ENCODE measurements at places on chromosomes 12 and 14. TPM values are rescaled to one million over a fixed set of nuclear protein-coding genes. Genes with fewer than 3 reads are reported as not detected.

The CCER1 gene
- polyA plus RNA-seq, result not detected

The NANOG gene
- polyA plus RNA-seq, result not detected

The CAPZA3 gene
- polyA plus RNA-seq, result 4.3 TPM

The TEX22 gene
- polyA plus RNA-seq, result not detected

The AMN gene
- 14.7 TPM for polyA plus RNA-seq

The PMEL gene
- polyA plus RNA-seq, result 1.3 TPM

The OTX2 gene
- not detected for polyA plus RNA-seq

The POTEM gene
- polyA plus RNA-seq, result not detected

The SPPL3 gene
- polyA plus RNA-seq, result 13.4 TPM

DNA sequence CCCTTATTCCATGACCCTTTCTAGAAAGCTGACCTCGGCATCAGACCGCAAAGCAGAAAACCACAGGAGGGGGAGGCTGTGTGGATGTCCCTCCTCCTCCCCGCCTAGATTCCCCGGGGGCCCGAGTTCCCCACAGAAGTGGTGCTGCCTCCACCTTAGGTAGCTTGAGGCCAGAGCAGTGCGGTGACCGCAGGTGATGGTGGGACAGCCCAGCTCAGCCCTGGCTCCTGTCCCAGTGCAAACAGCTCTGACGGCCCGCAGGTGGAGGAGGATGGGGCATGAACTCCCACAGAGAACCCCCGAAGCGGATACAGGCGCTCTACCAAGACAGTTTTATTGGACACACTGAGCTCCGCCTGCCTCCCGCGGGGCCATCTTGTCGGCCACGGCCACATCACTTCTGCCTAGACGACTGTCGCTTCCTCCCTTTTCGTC, 19.5 kb downstream of the ARL6IP4 start:
- H3K4me3 ChIP-seq, result no peak overlapping the region
- H3K27me3 ChIP-seq, result no peaks in the 10 kb centered on the region
- H3K36me3 ChIP-seq, result peaks cover 10% of the 10 kb centered on the region
- no peak for DNase-seq
- H3K4me1 ChIP-seq, result peaks cover 10% of the 10 kb centered on the region

DNA sequence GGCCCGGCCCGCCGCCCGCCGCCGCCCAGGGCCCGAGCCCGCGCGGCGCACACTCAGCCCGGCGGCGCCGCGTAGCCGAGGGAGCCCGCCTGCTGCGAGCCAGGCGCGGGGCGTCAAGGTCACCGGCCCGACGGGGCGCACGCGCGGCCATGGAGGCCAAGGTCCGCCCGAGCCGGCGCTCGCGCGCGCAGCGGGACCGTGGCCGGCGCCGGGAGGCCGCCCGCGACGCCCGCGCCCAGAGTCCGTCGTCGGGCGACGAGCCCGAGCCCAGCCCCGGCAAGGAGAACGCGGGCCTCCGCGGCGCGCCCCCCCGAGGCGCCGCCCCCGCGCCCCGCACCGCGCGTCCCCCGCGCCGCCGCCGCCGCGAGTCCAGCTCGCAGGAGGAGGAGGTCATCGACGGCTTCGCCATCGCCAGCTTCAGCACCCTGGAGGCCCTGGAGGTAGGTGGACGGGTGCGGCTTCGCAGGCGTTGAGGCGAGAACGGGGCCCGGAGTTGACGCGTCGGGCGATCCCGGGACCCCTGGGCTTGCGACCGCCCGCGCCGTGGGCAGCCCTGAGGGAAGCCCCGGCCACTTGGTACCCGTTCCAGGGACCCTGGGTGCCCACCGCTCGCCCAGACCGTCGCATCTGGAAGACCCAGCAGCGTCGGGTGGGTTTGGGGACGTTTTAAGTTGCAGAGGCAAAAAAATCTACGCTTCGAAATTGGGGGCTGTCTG, 629 bp downstream of the FBRSL1 start:
- H3K27me3 ChIP-seq, result no peaks in the 10 kb centered on the region
- H3K4me3 ChIP-seq, result peak overlapping the region; percentile 55
- peak; percentile 65 for DNase-seq
- peaks cover 62% of the 10 kb centered on the region for H3K4me1 ChIP-seq
- no peaks in the 10 kb centered on the region for H3K36me3 ChIP-seq
- H3K27ac ChIP-seq, result peak overlapping the region; percentile 74

- no peaks in the 10 kb centered on the region for H3K27me3 ChIP-seq
- no peak for DNase-seq
- no peak overlapping the region for H3K27ac ChIP-seq
- H3K4me3 ChIP-seq, result no peak overlapping the region
- H3K4me1 ChIP-seq, result no peaks in the 10 kb centered on the region
- no peaks in the 10 kb centered on the region for H3K36me3 ChIP-seq
Observed at GRCh38 chr14:75328558-75329155, 50.0 kb downstream of the FOS start.

GRCh38 chr12:102479099-102479885, 1.1 kb downstream of the IGF1 start:
- no peaks in the 10 kb centered on the region for H3K27me3 ChIP-seq
- no peak for DNase-seq
- H3K4me3 ChIP-seq, result peak overlapping the region; percentile 34
- no peaks in the 10 kb centered on the region for H3K36me3 ChIP-seq

- peak overlapping the region; percentile 45 for H3K27ac ChIP-seq
- peaks cover 30% of the 10 kb centered on the region for H3K4me1 ChIP-seq
- H3K27me3 ChIP-seq, result no peaks in the 10 kb centered on the region
- DNase-seq, result no peak
- no peak overlapping the region for H3K4me3 ChIP-seq
Observed at GRCh38 chr12:25436206-25437030, 116.7 kb downstream of the LMNTD1 start.

- no peak for DNase-seq
- no peaks in the 10 kb centered on the region for H3K27me3 ChIP-seq
- H3K36me3 ChIP-seq, result no peaks in the 10 kb centered on the region
Observed at GRCh38 chr12:48586361-48586760, 16.5 kb upstream of the LALBA start.

DNA sequence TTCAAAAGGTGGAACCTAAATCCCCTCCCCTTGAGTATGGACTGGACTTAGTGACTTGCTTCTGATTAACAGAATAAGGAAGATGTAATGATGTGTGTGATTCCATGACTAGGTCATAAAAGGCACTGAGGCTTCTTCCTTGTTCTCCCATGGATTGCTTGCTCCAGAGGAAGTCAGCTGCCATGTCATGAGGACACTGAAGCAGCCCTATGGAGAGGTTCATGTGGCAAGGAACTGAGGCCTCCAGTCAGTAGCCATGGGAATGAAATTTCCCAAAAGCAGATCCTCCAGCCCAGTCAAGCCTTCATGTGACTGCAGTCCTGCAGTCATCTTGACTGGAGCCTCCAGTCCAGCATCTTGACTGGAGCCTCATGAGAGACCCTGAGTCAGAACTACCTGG, 10.7 kb downstream of the TMBIM4 start:
- H3K27ac ChIP-seq, result no peak overlapping the region
- no peaks in the 10 kb centered on the region for H3K27me3 ChIP-seq
- H3K4me1 ChIP-seq, result peaks cover 36% of the 10 kb centered on the region
- no peak overlapping the region for H3K4me3 ChIP-seq
- H3K36me3 ChIP-seq, result peaks cover 27% of the 10 kb centered on the region
- DNase-seq, result no peak

GRCh38 chr14:105859717-105860614, 333.6 kb downstream of the TMEM121 start:
- H3K27me3 ChIP-seq, result no peaks in the 10 kb centered on the region
- peak; percentile 25 for DNase-seq
- no peak overlapping the region for H3K27ac ChIP-seq
- no peaks in the 10 kb centered on the region for H3K36me3 ChIP-seq
- H3K4me3 ChIP-seq, result no peak overlapping the region

GRCh38 chr14:24775950-24776349, 142.0 kb upstream of the GZMB start:
- H3K27me3 ChIP-seq, result no peaks in the 10 kb centered on the region
- no peak for DNase-seq
- no peak overlapping the region for H3K27ac ChIP-seq
- no peak overlapping the region for H3K4me3 ChIP-seq
- H3K36me3 ChIP-seq, result no peaks in the 10 kb centered on the region

DNA sequence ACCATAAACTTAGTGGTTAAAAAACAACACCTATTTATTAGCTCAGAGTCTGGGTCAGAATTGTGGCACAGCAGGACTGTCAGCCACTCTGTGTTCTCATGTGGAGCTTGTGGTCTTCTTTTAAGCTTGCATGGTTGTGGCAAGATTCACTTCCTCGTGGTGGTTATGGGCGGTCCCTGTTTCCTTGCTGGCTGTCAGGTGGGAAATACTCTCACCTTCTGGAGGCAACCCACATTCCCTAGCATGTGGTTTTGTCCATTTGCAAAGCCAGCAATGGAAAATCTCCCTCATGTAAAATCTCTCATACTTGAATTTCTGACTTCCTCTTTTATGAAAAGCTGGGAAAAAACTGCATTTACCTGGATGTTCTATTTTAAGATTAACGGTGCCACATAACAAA, 229.8 kb downstream of the ALX1 start:
- no peaks in the 10 kb centered on the region for H3K4me1 ChIP-seq
- H3K27me3 ChIP-seq, result no peaks in the 10 kb centered on the region
- H3K36me3 ChIP-seq, result no peaks in the 10 kb centered on the region
- H3K27ac ChIP-seq, result no peak overlapping the region
- no peak for DNase-seq

- no peaks in the 10 kb centered on the region for H3K27me3 ChIP-seq
- H3K4me3 ChIP-seq, result no peak overlapping the region
- no peaks in the 10 kb centered on the region for H3K4me1 ChIP-seq
- DNase-seq, result peak; percentile 64
Observed at GRCh38 chr14:44657696-44658388, 150.8 kb upstream of the FSCB start.

GRCh38 chr12:131132118-131132892, 178.6 kb downstream of the ADGRD1 start:
- H3K27ac ChIP-seq, result no peak overlapping the region
- H3K4me3 ChIP-seq, result no peak overlapping the region
- peak; percentile 64 for DNase-seq
- H3K27me3 ChIP-seq, result no peaks in the 10 kb centered on the region
- H3K36me3 ChIP-seq, result no peaks in the 10 kb centered on the region

GRCh38 chr14:77011245-77011644, 17.3 kb downstream of the IRF2BPL start:
- H3K4me3 ChIP-seq, result no peak overlapping the region
- H3K27ac ChIP-seq, result peak overlapping the region; percentile 20
- H3K27me3 ChIP-seq, result no peaks in the 10 kb centered on the region

- no peaks in the 10 kb centered on the region for H3K4me1 ChIP-seq
- H3K27ac ChIP-seq, result no peak overlapping the region
- no peak for DNase-seq
- no peaks in the 10 kb centered on the region for H3K36me3 ChIP-seq
- H3K4me3 ChIP-seq, result no peak overlapping the region
Observed at GRCh38 chr12:30525171-30525570, 170.5 kb downstream of the IPO8 start.

GRCh38 chr12:24505366-24506015, 443.4 kb downstream of the BCAT1 start:
- H3K4me3 ChIP-seq, result no peak overlapping the region
- no peaks in the 10 kb centered on the region for H3K27me3 ChIP-seq
- H3K36me3 ChIP-seq, result no peaks in the 10 kb centered on the region
- no peaks in the 10 kb centered on the region for H3K4me1 ChIP-seq

DNA sequence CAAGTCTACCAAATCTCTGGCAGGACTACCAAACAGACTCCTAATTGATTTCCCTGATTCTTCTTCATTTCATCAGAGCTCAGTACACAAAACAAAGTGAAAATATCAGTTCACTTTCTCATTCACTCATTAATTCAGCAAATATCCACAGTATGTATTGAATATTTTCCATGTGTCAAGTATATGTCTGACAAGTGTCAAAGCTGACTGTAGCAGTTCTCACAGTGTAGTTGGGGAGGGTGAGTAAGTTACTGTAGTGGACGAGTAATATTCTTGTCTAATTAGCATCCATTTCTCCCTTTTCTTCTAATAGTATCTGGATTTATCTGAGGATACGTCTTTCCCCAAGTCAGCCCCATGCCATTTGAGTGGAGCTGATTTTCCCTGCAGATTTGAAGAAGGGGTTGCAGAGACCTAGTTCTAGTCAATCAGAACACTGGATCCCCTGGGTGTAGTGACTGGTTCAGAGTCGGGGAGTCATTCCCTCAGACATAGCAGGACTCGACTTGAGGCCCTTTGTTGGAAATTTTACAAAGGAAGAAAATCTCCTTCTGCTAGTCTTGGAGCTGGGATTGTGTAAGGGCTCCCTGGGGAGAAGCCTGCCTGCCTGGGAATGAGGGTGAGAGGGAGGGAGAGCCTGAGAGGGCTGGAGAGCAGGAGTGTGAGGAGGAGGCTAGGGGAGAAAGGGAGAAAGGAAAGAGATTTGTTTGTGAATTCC, 51.4 kb downstream of the GRIP1 start:
- H3K27ac ChIP-seq, result no peak overlapping the region
- DNase-seq, result no peak
- no peaks in the 10 kb centered on the region for H3K27me3 ChIP-seq

DNA sequence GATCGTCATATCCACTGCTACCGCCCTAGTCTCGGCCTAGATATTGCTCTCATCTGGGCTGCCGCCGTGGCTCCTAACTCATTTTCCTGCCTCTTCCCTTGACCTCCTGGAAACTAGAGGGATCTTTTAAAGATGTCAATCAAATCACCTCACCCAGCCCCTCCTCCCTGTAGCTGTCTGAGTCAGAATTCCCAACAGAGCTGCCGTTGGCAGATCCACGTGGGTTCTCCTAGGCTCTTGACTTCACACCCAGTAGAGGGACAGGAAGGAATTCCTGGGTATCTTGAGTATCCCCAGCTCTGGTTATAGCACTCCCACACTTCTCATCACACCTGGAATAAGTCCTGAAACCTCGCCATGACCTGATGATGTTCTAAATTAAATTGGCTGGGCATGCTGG, 11.9 kb downstream of the TGFB3 start:
- H3K36me3 ChIP-seq, result peaks cover 68% of the 10 kb centered on the region
- no peak for DNase-seq

- no peaks in the 10 kb centered on the region for H3K27me3 ChIP-seq
- peaks cover 85% of the 10 kb centered on the region for H3K4me1 ChIP-seq
- H3K4me3 ChIP-seq, result no peak overlapping the region
- no peak overlapping the region for H3K27ac ChIP-seq
- peaks cover 57% of the 10 kb centered on the region for H3K36me3 ChIP-seq
- no peak for DNase-seq
Observed at GRCh38 chr12:113235976-113236375, 14.7 kb downstream of the TPCN1 start.

DNA sequence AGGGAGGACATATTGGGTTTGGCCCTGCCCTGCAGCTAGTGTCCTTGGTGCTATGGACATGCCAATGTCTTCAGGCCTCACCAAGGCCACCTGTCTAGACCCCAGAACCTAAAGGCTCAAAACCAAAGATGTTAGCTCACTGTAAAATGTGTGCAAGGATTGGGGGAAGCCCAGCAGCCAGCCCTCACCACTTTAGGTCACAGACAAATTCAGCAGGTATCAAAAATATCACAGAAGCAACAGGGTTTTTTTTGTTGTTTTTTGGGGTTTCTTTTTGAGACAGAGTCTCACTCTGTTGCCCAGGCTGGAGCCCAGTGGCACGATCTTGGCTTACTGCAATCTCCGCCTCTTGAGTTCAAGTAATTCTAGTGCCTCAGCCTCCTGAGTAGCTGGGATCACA, 29.0 kb upstream of the NINJ2 start:
- H3K27me3 ChIP-seq, result no peaks in the 10 kb centered on the region
- H3K4me3 ChIP-seq, result no peak overlapping the region
- no peak overlapping the region for H3K27ac ChIP-seq
- no peaks in the 10 kb centered on the region for H3K4me1 ChIP-seq
